ENCODE measurements at places on chromosomes 6 and 20.

DNA sequence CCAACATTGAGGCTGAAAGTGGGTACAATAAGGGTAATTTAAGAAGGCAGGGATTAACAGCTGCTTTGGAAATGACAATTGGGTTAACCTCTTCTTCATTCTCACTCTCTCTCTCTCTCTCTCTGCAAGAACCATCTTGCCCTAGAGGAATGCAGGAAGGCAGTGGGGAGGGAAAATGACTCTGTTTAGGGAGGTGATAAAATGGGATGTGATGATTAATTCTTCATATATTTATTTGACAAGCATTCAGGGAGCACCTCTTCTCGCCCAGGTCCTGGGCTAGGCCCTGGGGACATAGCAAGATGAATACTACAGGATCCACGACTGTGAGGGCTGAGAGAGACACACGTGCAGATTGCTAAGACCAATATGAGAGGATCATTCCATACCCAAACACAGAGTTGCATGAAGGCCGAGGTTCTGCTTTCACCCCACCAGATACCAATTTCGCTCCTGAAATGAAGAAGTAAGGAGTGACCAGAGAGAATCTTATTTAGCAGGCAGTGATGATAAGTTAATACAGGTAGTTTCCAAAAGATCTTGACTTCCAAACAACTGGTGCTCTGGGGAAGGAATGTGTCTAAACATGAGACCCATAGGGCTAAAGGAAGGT lies 13.3 kb upstream of the PTPN1 start:
- DNase-seq, result no peak

DNA sequence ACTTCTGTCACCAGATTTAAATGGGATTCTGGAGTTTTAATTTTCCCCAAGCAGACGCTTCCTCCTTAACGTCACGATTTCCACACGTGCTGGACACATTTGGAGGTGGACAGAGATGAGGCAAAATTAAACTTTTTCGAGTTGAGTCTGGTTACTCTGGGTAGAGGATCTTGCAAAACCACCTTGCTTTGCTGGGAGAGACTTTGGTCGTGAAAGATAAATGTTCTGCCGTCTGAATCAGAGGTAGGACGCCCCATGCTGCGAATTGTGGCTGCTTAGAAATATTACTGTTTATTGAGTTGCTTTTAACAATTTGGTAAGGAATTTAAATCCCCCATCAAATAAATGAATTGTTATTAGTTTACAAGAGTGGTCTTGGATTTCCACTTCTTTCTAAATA lies 46.8 kb downstream of the CTCFL start:
- no peak for DNase-seq

- DNase-seq, result no peak
Measured at GRCh38 chr6:152386131-152386530, 251.0 kb downstream of the SYNE1 start.

DNA sequence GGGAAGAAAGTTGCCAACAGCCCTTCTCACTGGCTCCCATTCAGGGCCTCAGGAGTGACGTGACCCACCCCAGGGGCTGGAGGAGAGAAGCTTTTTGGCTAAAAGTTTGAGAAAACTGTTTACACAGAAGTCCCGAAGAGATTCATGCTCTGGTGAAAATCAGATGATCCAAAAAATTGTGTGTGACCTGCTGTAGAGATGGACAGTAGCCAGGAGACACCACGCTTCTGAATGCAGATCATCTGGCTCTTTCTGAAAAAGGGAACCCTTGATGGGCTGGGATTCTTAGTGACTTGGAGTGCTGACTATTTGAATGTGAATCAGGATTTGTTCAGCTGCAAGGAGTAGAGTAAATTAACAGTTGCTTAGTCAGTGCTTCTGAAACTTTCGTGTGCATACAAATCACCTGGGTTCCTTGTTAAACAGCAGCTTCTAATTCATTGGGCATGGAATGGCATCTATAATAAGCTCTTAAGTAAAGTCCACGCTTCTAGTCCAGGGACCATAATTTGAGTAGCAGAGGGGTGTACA lies 265.1 kb downstream of the PREX1 start:
- no peak for DNase-seq

- DNase-seq, result no peak
Measured at GRCh38 chr20:64067733-64068307, 4.8 kb downstream of the TCEA2 start.

DNA sequence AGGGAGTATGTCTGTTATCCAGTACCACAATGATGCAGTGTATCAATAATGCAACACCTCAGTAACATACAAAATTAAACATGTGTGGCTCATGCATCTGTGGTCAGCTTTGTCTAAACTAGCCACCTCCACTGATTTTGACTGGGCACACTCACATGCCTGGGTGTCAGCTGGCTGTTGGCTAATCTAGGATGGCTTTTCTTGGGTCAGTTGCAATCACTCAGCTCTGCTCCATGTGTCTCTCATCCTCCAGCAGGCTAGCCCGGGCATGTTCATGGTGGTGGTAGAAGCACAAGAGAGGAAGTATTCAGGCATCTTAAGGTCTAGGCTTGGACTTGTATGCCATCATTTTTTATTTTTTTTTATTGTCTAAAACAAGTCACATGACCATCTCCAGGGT lies 59.3 kb upstream of the JAG1 start:
- DNase-seq, result no peak

Measured in GM06990 (cell line).